Cerebellar nuclear complex (tissue), 1 donor: ENCODE measurements at places on chromosomes 13 and 19.
A peak's percentile ranks its signal among the peaks of the same experiment; 100 is the strongest.

GRCh38 chr19:11848594-11849469 is at the start of gene ZNF439:
Gene ZNF439 (plus strand): TSS chr19:11848726. CDS start chr19:11848868, 142 bp downstream.
- peak; percentile 93 for DNase-seq

GRCh38 chr13:31923134-31923763 is 108.3 kb upstream of the FRY start:
- no peak for DNase-seq

- DNase-seq: no peak
These were observed at the start of gene CELF5 for GRCh38 chr19:3224346-3225168. Gene CELF5 (plus strand): TSS chr19:3224661. CDS start chr19:3224740, 79 bp downstream.

DNA sequence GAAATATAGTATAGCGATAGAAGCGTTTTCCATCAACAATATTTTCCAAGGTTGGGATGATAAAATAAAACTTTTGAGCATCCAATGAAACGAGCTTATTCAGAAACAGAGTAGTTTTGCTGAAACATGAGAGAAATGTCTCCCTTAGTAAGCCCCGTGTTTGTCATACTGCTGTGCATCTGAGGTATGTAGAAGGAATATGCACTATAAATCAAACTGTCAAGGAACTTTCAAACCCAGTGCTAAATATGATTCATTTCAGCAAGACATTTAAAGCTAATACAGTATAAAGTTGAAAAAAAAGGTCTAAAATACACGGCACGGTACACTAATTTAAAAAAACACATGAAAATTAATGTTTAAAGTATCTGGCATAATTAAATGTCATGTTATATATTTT is 546.2 kb downstream of the SLITRK5 start:
- no peak for DNase-seq

- DNase-seq: no peak
These were observed 14.8 kb downstream of the DIAPH3 start for GRCh38 chr13:60148918-60149317.

- no peak for DNase-seq
These were observed 52.3 kb downstream of the PTPRS start for GRCh38 chr19:5288347-5288739.
